ENCODE measurements at places on chromosomes 6 and 20.

DNA sequence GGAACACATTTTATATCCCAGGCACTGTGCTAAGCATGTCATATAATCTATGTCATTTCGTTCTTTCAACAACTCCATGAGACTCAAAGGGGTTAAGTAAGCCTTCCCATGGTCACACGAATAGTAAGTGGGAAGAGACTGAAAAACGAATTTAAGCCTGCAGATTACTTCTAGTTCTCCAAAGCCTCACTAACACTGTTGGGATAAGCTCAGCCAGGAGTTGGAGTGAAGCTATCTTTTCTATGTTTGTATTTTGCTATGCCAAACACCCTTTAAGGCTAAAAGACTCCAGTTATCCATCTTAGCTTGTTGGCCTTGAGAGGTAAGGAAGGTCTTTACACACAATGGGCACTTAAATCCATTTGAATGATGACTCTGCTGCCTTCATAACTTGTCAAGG, 148.1 kb upstream of the UST start:
- DNase-seq, result no peak

GRCh38 chr20:24966317-24967012, 17.4 kb downstream of the CST7 start:
- DNase-seq, result no peak

GRCh38 chr20:14950633-14951032, 613.2 kb upstream of the FLRT3 start:
- no peak for DNase-seq

- DNase-seq, result no peak
Measured at GRCh38 chr6:24982231-24982630, 46.5 kb upstream of the RIPOR2 start.

DNA sequence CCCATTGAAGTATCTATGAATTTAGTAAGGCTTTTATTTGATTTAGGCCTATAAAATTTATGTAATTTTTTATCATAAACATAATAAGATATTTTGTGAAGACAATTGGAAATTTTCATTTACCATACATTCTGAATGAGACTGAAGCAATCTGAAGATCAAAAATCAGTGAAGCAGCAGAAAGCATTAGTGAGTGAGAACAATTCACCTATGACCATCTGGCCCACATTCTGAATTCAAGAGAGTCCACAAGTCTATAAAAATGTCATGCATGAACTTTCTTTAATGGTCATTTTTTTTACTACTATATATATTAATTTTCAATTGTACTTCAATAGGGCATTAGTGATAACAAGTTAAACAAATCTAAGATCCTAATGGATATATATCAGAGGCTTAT, 1026.6 kb upstream of the MAP3K7 start:
- DNase-seq, result no peak

DNA sequence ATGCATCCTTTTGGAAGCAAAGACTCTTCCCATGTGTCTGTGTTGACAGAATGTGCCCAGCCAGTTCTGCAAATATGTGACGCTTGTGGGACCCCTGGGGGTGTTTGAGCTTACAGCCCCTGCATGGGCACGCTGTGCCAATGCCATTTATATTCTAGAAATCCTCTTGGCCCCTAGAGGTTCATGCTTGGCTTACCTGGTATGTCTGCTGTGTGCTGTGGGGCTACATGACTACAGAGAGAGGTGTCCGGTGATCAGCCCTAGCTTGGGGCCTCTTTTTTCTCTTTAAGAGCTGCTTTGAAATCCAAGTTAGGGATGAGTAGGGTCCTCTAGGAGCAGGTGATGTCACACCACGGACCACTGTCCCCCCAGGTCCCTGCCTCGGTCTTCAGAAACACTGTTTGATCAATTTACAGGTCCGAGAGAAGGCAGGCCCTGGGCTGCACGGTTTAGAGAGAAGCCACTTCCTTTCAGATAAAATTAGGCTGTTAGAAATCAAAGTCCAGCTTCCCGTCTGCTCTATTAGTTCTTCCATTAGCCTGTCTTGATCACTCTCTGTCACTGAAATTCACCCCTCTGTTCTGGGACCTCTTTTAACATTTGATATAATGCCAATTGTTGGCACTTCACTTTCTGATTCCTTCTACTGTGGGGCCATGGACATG, 26.5 kb downstream of the BCAS4 start:
- no peak for DNase-seq

DNA sequence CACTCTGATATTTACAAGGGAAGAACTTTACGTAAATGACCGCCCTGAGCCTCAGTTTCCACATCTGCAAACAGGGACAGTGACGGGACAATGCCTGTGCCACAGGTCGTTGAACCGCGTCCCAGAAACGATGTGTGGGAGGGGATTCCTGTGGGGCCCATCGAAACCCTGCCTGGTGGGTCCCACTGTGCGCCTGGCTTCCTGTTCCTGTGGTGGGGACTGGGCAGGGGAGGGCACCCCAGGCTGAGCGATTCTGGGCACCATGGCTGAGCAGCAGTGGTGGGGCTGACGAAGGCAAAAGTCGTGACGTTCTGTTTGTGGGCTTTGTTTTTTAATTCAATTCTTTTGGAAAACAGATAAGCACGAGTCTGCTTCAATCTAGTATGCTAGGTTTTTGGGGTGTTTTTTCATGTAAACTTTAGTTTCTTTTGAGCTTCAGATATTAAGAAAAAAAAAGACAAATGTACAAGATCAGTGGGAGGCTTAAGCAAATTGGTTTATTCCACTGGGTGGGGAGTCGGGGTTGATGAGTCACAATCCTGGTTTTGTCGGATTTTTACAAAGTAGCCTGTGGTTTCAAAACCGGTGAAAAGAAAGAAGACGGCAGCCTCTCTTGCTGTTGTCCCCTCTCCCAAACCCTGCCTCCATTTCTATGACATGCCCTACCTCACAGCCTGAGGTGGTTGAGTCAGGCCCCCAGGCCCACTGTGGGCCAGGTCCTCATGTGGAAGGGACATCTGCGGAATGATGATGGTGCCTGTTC, 40.4 kb downstream of the GNAS-AS1 start:
- no peak for DNase-seq

DNA sequence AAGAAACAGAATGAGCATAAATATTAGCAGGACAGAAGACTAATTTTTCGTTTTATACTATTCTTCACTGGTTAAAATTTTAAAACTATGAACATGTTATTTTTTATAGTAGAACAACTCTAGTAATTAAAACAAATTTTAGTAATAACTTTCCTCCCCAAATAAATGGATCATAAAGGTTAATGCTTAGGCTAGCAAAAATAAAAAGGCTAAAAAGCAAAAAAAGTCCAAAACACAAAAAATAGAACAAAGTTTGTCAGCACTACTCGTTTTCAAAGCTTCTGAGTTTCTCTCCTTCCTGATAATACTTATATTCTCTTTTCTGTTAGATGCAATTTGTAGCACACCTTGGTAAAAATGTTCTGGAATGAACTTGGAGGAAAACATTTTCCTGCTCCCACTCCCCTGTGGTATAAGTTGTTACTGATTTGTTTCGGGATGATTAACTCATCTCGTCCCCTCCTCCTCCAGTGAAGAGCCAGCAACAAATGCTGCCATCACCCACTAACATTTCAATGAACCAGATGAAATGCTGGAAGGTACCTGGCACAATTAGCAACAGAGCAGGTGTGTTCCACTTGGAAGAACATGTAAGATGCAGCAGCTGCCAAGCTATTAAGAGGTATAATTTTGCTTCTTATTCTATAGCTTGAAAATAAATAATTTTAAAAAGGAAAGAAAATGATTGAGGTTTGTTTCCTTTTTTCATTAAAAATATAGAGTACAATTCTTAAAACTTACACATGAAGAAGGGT, 130.5 kb downstream of the MYB start:
- no peak for DNase-seq

GRCh38 chr20:57973886-57974285, 254.6 kb downstream of the ANKRD60 start:
- no peak for DNase-seq

DNA sequence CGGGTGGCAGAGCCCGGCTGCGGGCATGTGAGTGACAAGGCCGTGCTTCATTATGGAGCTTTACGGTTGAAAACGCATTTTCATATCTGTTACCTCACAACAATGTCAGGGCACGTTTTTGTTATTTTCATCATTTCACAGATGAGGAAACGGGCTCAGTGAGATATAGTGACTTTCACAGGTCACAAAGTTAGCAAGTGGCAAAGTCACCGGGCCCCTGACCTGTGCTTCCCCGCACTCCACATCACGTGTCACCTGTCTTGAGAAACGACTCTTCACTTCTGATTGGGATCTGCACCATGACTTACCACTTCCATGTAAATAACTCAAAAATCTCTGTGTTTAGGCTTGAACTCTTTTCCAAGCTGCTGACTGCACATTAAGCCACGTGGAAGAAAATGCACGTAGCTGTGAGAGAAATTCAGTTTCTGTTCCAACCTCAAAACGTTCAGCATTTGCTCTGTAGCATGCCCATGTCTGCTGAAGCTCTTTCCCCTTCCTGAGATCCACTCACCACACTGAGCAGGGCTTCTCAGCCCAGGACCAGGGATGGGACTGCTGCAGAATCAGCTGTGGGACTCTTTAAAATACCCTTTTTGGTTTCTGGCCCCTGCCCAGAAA, 107.2 kb downstream of the ARMC2 start:
- no peak for DNase-seq

DNA sequence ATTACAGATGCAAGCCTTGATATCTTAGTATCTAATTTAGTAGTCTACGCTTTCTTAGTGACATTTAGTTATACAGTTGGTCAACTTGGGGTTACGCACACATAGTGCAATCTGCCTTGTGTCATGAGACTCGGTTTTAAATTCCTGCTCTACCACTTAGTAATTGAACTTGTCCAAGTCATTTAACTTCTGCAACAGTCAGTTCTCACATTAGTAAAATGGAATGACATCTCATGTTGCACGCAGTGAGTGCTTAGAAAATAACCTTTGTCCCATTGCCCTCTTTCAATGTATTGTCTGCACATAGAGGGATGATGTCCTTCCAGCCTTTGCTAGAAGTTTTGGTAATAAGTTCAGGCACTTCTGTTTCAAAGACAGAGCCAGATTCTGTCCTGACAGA, 48.6 kb downstream of the TMEM170B start:
- no peak for DNase-seq

GRCh38 chr6:138285800-138286199, 67.5 kb upstream of the PBOV1 start:
- DNase-seq, result no peak

DNA sequence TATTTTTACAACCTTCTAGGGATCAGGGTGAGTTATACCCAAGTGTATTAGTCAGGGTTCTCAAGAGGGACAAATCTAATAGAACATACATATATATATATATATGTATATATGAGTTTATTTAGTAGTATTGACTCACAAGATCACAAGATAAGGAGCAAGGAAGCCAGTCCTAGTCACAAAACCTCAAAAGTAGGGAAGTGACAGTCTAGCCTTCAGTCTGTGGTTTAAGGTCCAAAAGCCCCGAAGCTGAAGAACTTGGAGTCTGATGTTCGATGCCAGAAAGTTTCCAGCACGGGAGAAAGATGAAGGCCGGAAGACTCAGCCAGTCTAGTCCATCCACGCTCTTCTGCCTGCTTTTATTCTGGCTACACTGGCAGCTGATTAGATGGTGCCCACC, 632.7 kb upstream of the AGPAT4 start:
- DNase-seq, result no peak

DNA sequence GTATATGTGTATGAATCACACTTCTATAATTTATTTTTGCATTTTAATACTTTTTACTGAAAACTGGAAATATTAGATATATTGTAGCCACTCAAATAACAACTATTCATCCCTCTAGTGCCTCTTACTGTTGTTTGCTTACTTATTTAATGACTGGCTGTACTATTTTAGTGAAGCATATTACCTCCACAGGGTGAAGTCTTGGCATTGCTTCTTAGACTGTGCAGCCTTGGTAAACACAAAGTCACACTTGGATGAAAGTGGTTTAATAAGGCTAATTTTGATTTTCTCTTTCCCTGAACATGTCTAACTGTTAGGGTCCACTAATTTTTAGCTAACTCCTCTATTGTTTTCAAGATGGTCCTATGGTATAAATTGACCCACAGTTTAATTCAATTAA, 1043.2 kb upstream of the ADGRB3 start:
- no peak for DNase-seq

- DNase-seq, result no peak
Measured at GRCh38 chr20:18901980-18902737, 88.6 kb downstream of the SCP2D1 start.

GRCh38 chr6:125904871-125905270, 51.7 kb upstream of the HINT3 start:
- DNase-seq, result peak; percentile 88

DNA sequence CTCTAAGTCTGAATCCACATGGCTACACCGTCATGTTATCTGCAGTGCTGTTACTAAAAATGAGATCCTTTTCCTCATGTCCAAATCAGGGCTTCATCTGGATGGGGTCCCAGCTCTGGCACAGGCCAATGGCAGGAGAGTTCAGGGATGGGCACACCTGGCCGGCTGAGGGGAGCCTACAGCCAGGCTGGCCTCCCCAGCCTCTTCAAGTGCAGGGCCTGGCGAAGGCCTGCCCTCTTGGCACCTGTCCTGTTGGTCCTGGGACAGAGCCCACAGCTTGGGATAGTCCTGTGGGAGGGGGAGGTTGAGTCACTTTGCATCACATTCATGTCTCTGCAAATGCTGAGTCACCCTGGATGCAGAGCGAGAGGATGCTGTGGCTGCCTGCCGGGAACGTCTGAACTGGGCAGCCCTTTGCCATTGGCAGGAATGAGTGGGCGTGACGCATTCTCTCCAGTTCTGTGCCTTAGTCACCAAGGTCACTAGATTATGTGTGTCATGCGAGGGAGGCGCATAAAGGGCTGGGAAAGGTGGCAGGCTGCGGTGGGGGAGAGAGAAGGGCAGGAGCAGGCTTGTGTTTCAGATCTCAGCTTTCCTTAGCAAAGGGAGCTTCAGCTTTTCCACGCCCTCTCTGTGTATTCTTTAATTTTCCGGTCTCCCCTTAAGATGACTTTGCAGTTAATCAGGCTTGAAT, 223.2 kb upstream of the ECI2 start:
- no peak for DNase-seq

DNA sequence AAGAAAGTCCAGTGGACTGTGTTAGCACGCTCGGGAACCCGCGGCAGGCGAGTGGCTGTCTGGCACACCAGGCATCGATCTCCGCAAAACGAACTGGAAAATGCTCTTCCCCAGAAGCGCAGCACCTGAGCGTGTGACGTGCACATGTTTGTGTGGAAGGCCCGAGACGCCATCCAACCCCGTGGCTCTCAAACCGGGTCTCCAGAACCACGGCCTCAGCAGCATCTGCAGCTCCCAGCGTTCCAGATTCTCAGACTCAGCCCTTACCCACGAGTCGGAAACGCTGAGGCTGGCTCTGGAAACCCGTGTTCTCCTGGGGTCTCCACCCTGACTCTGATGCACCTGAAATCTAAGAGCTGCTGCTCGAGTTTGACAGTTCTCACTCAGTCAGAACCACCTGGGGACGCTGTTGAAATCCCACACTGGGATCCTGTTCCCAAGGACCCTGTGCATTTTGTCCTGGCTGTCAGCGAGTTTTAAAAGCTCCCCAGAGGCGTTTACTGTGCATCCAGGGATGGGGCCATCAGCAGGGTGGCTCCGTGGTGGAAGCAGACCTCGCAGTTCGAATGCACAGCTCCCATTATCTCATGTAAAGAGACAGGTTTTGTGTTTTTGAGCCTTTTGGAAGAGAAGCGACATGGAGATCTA, 69.0 kb downstream of the DLL1 start:
- no peak for DNase-seq

All from T-helper 2 cell (primary cell).